ENCODE measurements at places on chromosomes 12 and 14.

DNA sequence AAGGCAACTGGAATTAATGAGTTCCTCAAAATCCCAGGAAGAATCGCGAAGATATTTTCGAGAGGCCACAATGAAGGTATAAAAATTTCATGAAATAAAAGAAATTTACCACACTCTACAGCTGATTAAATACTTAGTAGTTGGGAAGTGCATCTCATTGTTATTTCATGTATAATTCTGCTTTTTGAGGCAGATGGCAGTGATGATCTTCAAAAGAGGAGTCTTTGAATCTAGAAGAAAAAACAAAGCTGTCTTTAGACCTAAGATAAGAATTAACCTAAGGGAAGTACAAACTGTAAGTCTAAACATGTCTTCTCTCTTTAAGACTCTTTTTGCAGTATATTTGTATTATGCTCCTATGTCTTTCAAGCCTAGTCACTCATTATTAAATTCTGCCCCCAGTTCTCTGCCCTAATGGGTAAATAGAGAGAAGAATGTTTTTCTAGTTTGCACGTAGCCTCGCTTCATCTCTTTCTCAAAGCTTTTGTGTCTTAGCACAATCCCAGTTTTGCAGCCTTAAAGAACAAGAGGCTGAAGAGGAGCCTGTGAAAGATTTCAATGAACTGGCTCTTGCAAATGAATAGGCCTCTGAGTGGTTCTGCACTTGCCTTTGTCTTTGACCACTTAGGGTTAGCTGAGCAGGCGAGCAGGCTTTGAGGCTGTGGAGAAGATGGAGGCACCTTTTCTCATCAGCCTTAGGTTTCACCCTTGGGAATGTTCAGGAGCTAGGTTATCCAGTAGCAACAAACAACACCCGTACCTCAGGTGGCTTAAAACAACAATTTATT is 32.7 kb downstream of the CFAP54 start:
- DNase-seq: no peak

- no peak for DNase-seq
These were observed 274.2 kb downstream of the SSPN start for GRCh38 chr12:26469421-26470180.

GRCh38 chr12:24820872-24821271 is 128.0 kb downstream of the BCAT1 start:
- no peak for DNase-seq

- peak; percentile 47 for DNase-seq
These were observed 38.0 kb upstream of the BDKRB2 start for GRCh38 chr14:96166461-96167223.

- no peak for DNase-seq
These were observed at the start of gene TTC9 for GRCh38 chr14:70641548-70642302. Gene TTC9, plus strand, starts transcription at chr14:70641916. Its CDS starts 214 bp downstream, at chr14:70642130.

DNA sequence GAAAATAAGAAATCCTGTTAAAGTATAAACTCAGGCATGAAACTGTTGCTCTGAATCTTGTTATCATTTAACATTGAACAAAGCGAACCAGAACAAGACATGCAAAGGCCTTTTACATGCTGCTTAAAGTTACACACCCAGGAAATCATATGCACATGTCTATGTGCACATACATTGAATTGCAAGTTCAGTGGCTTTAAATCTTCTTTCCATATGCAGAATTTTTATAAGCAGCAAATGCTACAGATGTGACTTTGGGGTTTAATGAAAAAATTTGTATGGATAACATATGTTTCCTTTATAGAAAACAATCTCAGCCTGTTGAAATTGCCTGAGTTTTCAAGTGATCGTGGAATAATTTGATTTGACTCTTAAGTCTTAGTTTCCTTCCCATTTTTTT is 193.9 kb downstream of the AEBP2 start:
- no peak for DNase-seq

GRCh38 chr14:73976125-73976524 is 26.0 kb downstream of the COQ6 start:
- DNase-seq: no peak

- DNase-seq: peak; percentile 71
These were observed 451.8 kb upstream of the TBX3 start for GRCh38 chr12:115135800-115136211.

- no peak for DNase-seq
These were observed 376 bp downstream of the GDF3 start for GRCh38 chr12:7695237-7695560.

DNA sequence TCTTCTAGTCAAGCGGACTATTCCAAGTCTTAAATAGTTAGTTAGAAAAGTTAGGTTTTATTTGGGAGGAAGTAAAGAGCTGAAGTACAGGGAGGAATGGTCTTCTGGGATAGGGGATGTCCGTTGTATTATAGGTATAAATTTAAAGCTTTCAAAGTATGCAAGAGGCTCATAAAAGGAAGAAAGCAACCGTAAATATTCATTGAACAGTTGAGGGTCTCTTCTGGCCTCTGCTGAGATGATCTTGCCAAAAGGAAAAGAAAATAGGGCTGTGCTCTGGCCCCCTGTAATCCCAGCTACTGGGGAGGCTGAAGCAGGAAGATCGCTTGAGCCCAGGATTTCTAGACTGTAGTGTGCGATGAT is 377 bp upstream of the TIMELESS start:
- no peak for DNase-seq

GRCh38 chr12:88952562-88952942 is 372.3 kb upstream of the KITLG start:
- DNase-seq: no peak

GRCh38 chr12:118501489-118501888 is 125.1 kb downstream of the SUDS3 start:
- no peak for DNase-seq

DNA sequence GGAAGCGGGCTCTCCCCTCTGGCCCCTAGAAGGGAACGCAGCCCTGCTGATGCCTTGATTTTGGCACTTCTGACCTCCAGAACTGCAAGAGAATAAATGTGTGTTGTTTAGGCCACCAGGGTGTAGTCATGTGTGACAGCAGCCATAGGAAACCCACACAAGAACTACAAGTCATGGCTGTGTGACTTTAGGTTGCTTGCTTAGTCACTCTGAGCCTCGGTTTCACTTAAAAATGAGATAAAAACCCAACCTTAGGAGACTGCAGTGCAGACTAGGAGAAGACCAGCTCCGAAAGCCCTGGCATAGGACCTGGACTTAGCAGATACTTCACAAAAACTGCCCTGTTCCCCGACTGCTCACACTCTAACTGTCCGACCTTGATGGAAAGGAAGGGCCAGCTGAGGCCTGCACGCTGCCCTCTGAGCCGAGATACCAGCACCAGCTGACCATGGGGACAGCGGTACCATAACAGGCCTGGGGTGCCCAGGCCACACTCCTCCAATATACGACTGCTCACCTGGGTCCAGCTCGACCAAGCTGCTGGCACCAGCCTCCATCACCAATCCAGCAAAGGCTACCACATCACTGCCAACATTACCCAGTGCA is 53.5 kb downstream of the CCDC85C start:
- DNase-seq: no peak

DNA sequence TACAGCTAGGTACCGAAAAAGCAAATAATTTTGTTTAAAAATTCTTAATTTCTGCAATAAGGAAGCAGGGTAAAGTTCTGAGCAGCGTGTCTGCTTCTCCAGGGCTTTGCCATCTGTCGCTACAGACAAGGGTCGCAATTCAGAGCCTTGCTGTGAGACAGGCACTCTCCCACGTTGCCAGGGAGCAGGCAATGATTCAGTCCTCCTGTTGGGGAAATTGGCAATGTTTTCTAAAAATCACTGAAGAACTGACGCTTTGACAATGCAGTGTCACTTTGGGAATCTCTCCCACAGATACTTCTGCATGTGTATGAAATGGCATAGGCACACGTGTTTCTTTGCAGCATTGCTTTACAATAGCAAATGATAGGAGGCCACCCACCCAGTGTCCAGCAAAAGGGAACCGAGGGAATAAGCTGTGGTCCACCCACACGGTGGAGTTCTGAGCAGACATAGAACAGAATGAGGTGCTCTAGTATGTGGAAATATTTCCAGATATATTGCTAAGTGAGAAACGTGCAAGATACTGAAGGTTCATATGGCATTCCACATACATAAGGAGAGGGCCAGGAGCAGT is 16.0 kb upstream of the HIP1R start:
- peak; percentile 25 for DNase-seq

DNA sequence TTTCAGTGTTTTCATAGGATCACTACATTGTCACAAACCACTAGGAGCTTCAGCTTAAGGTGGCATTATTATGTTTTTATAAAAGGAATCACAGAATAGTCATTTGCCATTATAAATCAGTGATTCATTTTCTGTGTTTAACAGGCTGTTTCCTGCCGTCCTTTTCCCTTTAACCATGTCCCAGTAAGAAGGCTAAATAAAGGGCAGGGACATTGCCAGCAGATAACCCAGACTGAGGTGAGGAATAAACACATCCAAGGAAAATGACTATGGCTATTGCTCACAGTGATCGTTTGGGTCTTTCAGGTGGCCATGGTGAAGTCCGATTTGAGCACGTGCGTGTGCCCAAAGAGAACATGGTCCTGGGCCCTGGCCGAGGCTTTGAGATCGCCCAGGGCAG is 17.9 kb upstream of the ALDH2 start:
- no peak for DNase-seq

DNA sequence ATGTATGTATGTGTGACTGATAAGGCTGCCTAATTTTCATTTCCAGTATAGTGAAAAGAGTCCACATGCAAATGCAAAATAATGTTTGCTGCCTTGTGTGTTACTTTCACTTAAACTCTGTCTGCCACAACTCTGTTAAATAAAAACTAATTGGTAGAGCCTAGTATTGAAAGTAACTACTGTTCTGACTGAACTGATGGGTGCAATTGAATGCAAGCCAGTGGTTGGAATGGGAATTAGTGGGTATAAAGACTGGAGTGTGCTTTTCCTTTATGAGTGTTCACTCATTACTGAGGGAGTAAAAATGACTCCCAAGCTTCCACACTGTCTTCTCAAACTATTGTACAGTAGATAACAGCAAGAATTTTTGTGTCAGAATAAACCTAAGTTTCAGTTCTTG is 571.0 kb downstream of the TMTC2 start:
- no peak for DNase-seq

DNA sequence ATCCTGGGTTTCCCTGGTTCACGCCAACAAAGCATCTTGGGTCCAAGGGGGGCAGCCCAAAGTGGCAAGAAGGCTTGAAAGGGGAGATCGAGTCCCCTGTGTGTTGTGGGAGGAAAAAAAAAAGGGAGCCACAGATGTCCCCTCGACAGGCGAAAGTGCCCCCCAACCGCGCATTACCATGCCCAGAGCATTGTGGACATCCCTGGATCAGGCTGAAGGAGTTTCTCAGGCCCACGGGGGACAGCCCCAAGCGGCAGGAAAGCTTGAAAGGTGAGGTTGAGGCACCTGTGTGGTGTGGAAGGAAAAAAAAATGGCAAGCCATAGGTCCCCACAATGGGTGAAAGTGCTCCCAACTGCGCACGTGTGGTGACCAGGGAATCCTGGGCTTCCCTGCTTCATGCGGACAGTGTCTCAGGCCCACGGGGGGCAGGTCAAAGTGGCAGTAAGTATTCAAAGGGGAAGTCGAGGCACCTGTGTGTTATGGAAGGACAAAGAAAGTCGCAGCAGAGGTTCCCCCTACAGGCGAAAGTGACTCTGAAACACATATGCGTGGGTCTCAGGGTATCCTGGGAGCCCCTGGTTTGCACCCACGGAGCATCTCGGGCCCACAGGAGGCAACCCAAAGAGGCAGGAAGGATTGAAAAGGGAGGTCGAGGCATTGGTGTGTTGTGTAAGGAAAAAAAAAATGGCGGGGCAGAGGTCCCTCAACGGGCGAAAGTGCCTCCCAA is 580.1 kb downstream of the ALG10 start:
- DNase-seq: no peak

- no peak for DNase-seq
These were observed at the start of gene RHOF for GRCh38 chr12:121793440-121793837. Gene RHOF, minus strand, starts transcription at chr12:121793688. Its CDS starts 55 bp downstream, at chr12:121793633.

- DNase-seq: no peak
These were observed 1970.2 kb upstream of the FLRT2 start for GRCh38 chr14:83559721-83560120.

- DNase-seq: peak; percentile 55
These were observed 12.1 kb downstream of the CSRP2 start for GRCh38 chr12:76866726-76867125.

DNA sequence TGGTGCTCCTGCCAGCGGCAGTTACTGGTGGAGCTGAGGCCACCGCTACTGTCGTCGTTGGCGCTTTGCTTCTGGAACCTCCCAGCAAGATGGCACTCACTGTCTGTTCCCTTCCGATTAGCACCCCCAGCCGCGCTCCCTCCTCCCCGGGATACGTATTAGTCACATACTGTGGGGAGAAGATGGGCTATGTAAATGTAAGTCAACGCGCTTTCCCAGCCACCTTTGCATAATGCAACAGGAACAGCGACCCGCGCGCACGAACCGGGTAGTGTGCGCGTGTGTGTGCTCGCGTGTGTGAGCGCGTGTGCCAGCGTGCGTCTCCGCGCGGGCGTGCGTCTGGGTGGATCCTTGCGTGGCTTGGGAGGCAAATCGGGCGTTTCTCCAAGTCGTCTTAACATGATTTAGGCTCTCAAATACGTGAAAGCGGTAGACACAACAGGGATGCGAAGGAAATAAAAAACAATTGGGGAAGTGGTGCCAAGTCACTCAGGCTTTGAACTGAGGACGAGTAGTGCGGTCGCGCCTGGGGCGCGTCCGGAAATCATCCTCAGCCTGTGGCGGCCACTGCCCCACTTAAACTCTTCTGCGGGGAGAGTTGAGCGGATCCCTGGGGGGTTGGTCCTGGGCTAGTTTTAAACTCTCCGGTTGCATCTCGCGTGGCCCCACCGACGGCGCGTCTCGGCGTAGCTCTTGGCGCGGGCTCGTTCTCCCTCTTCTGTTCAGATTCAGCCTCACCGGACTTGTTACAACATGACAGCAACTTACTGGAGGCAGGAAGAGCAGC is 1.8 kb downstream of the FLRT2 start:
- peak; percentile 89 for DNase-seq

DNA sequence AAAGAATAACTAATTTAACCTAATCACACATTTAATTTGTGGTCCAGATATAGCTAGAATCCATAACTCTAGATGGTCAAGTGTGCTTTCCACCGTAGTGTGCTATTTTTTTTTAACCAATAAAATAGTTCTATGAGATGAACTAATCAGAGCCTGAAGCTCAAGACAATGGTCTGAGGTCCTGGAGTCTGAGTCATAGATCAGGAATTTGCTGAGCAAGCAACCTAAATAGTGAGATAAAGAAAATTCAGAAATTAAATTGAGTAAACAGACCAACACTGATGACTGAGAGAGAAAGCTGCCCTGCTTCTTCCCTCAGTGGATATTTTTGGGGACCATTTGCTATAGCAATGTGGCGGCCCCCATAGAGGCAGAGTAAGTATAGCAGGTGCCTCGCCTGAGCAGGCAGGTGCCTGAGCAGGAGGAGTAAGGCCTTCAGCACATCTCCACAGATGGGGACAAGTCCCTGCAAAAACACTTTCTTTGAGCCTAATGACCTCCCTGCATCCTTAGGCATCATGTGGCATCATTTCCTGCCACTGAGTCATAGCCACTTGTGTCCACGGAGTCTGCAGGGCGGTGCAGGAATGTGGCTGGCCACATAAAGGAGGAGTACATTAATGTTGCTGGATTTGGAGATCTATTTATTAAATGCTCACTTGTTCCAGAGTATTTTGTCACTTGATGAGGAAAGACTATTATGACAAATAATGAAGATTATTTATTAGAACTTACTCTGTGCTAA is 13.9 kb upstream of the CLEC4E start:
- DNase-seq: no peak

GRCh38 chr12:109273354-109273753 is 35.7 kb downstream of the FOXN4 start:
- no peak for DNase-seq
